Activated CD8-positive, alpha-beta memory T cell treated with anti-CD3 and anti-CD28 coated beads for 1 hour (primary cell): ENCODE measurements at places on chromosomes 6 and 20.

GRCh38 chr6:53302678-53303360 lies 45.9 kb downstream of the ELOVL5 start:
- no peak for DNase-seq

DNA sequence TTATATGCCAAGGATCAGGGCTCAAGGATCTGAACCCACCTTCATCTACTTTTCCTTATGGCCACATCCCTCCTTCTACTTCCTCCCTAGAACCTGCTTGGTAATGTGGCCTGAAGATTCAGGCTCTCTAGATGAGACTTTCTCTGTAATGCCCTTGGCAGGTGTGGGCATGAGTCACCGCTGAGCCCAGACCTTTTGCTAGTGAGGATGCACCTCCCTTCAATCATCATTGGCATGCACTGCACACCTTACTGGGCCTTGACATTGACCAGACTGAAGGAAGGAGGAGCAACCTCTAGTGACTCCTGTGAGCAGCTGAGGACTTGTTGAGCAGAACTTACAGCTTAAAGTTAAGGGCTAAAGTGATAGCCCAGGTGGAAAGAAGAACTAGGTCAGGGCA lies 405.3 kb downstream of the MAFB start:
- no peak for DNase-seq

DNA sequence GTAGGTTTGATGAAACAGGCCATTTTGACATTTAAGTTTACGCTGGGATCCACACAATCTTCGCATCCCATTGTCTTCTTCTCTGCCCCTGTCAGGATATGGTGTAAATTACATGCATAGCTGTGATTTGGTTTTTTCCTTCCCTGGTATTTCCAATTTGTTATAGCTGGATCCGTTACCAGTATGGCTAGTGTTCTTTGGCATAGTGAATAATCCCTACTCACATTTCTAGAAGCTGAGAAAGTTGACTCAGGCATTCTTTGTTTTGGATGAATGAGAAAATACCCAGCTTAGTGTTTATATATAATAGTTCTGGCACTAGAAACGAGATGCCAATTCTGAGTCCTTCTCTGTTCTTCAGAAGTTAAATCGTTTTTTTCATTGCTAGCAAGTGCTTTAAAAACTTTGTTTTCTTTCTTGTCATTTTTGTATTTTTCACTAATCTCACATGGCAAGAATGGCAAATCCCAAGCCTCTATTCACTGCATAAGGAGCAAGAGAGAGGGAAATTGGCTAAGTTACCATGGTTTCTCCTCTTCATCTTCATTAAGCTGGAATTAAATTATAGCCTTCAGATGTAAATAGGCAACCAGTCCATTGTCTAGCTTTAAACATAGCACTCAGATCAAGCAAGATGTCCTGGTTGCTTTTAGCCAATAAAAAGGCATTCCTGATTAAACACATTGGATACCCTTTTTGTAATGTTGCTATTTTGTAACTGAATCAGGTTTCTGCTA lies 91.9 kb upstream of the LAMP5 start:
- DNase-seq, result no peak

GRCh38 chr6:53945765-53946407 lies 151.1 kb downstream of the LRRC1 start:
- DNase-seq, result no peak

DNA sequence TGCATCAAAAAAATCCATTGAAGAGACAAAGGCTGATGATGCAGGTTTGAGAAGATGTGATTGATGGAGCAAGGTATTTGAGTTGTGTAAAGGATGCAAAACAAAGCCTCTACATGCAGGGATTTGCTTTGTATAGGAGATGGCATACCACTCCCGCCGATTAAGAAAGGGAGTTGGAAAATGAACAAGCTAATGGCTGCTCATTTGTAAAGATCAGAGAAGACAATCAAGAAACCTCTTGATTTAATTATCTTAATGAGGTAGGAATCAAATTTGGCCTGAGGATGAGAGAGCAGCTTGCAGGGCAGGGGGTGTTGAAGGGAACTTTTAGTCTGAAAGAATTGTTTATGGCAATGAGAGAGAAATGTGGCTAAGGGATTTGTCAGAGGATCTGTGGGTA lies 448.2 kb upstream of the ADGRB3 start:
- no peak for DNase-seq

- no peak for DNase-seq
Observed at GRCh38 chr20:11687546-11688292, 230.0 kb upstream of the BTBD3 start.

DNA sequence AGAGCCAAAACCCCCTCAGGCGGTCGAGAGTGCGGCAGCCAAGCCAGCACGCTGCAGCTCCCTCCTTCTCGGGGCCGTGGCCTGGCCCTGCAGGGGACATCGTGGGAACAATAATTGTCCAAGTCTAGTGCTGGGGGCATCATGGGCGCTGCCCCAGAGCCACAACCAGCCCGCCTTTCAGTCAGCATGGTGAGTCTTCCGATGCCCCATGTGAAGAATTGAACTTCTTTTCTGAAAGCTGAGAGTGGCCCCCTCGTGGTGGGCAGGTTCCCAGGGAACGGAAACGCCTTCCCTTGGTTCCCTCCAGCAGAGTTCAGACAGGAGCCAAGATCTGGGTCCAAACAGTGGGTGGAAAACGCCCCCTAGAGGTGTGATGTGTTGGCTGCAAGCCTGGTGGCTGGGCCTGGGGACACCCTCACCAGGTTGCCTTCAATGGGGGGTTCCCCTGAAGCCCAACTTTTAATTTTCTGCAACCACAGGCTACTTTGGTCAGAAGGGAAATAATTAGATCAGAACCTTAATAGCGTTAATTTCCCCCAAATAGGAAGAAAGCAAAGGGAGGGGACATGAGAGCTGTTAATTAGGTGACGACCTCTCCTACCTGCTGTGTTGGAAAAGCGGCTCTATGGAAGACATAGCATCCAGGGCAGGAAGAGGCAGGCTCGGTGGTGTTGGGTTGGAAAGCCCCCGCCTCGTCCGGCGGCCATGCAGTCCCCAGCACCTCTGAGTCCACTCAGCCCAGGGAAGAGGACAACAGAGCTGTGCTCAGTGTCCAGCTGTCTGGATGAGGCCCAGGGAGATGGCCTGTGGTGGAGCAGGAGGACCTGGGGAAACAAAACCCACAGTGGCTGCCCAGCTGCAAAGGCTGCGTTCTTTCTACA lies 4.7 kb upstream of the MRGBP start:
- DNase-seq, result no peak

- no peak for DNase-seq
Observed at GRCh38 chr20:58202044-58202443, 26.4 kb downstream of the ANKRD60 start.

DNA sequence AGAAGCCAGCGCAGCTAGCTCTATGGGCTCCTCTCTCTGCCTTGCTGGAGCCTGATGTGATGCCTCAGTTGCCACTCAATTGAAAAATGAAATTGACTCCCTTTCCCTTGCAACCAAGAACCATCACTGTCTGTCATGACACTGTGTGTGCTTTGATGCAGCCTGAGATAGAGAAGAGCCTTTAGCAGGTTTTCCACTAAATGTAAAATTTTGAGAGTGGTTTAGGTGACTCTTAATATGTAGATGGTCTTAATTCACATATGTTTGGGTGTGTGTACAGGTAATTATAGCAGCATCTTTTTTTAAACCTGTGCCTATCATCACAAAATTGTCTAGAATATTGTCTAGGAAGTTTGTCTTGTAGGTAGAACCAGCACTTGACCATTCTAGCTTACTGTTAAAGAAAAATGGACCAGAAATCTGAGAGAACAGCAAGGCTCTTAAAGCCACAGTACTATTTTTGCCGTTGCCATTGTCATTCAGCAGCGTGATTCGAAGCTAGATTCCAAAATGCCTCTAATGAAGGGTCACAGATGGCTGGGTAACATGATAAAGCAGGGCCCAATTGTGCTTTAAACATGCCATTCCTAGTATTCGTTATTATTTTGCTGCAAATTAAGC lies 1.3 kb downstream of the ARFGEF3 start:
- no peak for DNase-seq

GRCh38 chr20:36084897-36085613 lies 69.5 kb upstream of the EPB41L1 start:
- no peak for DNase-seq

GRCh38 chr20:62119591-62120364 lies 2.5 kb upstream of the LSM14B start:
- no peak for DNase-seq

GRCh38 chr6:145564553-145564952 lies 170.8 kb downstream of the EPM2A start:
- DNase-seq, result no peak

DNA sequence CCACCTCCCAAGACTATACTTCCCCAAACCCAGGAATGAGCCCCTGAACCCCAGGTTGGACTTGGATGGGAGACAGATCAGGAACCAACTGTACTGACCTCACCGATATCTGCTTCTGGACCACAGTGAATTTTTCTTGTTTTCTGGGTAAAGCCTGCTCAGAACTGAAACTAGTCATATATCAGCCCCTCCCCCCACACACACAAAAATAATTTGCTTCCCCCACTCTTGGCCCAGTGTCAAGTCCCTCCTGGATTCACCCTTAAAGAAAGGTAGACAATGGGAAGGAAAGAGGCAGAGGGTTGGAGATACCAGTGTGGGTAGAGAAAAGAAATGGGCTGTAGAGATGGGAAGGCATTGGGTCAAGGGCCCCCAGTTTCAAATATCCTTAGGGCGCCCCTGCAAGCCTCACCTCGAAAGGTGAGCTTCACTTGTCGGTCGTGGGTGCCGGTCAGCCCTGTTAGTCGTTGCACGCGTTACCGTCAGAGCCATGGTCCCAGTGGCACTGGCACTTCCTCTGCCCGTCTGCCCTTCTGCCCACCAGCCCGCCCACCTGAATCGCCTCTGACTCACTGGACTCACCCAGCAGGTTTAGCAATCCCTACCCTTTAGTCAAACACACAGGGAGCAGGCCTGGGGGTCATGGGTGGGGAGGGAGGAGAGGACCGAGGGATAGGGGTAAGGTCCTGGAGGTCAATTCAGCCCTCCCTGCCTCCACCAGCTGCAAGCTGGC lies 8.5 kb upstream of the SPAG4 start:
- DNase-seq, result no peak

- no peak for DNase-seq
Observed at GRCh38 chr20:57433657-57434389, 42.6 kb downstream of the RBM38 start.

DNA sequence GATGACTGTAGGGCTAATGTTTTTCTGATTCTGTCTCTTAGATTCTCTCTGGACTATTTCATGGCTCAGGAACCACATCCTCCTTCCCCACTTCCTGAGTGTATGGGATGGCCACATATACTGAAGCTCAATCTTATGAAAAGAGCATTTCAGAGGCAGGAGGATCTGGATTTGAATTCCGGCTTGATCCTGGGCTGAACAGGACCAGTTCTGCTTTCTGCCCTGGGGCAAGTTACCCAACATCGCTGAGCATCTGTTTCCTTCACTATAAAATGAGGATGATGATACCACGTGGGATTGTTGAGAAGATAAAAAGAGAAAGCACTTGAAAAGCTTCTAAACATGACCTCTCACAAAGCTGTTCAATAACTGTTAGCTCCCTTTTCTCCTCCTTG lies 168.4 kb upstream of the TNFAIP3 start:
- no peak for DNase-seq

GRCh38 chr6:122072014-122072647 lies 327.3 kb upstream of the HSF2 start:
- DNase-seq, result no peak

DNA sequence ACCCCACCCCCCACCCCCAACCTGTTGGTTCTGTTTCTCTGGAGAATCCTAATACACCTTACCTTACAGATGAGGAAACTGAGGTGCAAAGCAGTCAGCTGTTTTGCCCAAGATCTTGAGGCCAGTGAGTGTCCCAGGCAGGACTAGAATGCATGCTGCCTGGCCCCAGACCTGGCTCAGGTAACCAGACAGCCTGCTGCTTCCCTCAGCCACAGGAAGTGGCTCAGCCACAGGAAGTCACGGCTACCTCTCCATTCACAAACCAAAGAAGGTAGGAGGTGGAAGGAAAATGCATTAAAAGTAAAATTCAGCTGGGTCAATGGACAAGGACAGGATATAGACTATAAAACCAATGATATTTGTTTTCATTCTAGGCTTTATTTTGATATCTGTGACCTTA lies 517.6 kb downstream of the CD83 start:
- DNase-seq, result no peak

DNA sequence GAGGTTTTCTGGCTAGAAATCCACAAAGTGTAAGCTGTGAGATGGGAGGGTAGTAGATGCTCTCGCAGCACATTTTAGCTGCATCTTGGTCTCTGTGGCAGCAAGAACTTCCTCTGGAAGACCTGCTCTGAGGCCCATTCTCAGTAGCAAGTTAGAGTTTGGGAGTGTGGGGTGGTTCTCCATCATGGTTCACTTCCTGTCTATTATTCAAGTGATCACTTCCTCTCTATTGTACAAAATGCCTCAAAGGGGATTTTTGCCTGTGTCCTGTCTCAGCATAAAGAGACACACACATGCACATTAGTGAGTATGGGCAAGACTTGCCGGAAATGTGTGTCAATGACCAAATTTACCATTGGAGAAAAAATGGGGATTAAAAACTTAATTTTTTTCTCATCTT lies 42.5 kb downstream of the LYRM2 start:
- DNase-seq, result no peak

- DNase-seq, result no peak
Observed at GRCh38 chr6:11589261-11589660, 51.7 kb downstream of the TMEM170B start.

GRCh38 chr6:26299286-26300042 lies 65.5 kb upstream of the BTN3A2 start:
- DNase-seq, result no peak

DNA sequence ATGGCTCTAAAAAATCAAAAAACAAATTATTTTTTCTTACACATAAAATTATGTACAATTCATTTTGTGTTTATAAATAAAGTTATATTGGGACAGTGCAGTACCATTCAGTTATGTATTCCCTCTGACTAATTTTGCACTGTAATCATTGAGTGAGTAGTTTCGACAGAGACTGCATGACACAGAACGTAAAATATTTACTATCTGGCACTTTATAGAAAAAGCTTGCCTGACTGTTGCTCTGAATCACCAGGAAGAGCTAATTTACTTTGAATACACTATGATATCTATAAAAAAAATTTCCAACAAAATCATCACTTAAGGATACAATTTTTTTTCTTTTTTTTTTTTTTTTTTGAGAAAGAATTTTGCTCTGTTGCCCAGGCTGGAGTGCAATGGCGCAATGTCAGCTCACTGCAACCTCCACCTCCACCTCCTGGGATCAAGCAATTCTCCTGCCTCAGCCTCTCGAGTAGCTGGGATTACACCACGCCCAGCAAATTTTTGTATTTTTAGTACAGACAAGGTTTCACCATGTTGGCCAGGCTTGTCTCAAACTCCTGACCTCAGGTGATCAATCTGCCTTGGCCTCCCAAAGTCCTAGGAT lies 11.0 kb upstream of the KHDC1L start:
- no peak for DNase-seq

- no peak for DNase-seq
Observed at GRCh38 chr6:167470836-167471547, 146.1 kb downstream of the TTLL2 start.

GRCh38 chr6:49430187-49430586 lies 32.9 kb downstream of the MMUT start:
- no peak for DNase-seq
